GM12891 (cell line): ENCODE measurements at places on chromosomes 3 and 15.

- no peak for DNase-seq
Observed at GRCh38 chr15:86624261-86625036, 544.8 kb downstream of the AGBL1 start.

DNA sequence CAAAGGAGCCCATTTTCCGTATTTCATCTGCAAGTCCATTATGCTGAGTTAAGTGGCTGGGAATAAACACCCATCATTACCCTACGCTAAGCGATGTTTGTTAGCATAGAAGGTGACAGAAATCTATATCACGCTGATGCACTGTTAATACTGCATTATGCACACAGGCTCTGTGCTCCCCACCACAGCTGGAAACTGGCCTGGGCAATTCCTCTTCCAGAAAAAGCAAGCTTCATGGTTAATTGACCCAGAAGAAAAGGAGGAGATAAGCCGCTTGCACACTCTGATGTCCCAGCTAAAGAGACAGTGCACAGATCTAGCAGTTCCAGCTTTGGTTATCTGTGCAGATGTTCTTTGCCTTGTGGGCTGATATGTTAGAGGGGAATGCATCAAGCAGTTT is 232.6 kb downstream of the NTRK3 start:
- no peak for DNase-seq

- DNase-seq = no peak
Observed at GRCh38 chr3:17844236-17844635, 101.8 kb upstream of the TBC1D5 start.

GRCh38 chr15:95629503-95630168 is 700.9 kb upstream of the NR2F2 start:
- DNase-seq = no peak

- DNase-seq = no peak
Observed at GRCh38 chr3:126030455-126030854, 53.5 kb downstream of the SLC41A3 start.

GRCh38 chr3:16998236-16998923 is 113.6 kb downstream of the PLCL2 start:
- DNase-seq = no peak

DNA sequence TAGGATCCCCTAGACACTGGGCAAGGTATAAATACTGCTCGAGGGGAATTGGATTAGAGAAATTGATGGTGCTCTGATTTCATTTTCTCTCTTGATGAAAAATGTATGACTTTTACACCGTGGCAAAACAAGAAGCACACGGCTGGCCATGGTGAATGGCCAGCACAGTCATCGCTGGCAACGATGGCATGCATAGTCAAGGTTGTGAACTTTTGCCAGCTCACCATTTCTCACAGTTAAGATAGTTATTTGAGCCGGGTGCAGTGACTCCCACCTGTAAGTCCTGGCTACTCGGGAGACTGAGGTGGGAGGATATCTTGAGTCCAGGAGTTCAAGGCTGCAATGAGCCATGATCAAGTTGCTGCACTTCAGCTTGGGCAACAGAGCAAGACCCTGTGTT is 95.4 kb downstream of the HMG20A start:
- DNase-seq = no peak

DNA sequence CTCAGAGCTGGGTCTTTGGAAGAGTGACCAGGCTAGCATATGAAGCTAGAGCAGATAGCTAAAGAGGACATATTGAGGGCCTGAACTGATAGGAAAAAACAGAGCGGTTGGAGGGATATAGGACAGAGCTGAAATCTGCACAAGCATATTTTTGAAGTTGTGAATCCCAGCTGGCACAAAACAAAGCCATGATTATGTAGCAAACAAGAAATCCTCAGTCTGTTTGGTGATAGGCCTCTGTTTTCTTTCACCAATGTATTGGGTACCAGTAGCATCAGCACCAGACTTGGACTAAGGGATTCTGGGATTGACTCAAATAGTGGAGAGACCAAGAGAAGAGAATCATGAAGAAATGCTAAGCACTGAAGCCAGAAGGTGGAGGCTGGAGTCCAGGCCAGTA is 151.0 kb downstream of the FAM43A start:
- DNase-seq = no peak

- no peak for DNase-seq
Observed at GRCh38 chr3:181952221-181952620, 240.5 kb downstream of the SOX2 start.

GRCh38 chr15:35126236-35126635 is 41.1 kb upstream of the NANOGP8 start:
- no peak for DNase-seq

GRCh38 chr3:60053526-60054265 is 1003.9 kb upstream of the CFAP20DC start:
- no peak for DNase-seq

- DNase-seq = no peak
Observed at GRCh38 chr15:50302581-50302980, 37.1 kb upstream of the HDC start.

DNA sequence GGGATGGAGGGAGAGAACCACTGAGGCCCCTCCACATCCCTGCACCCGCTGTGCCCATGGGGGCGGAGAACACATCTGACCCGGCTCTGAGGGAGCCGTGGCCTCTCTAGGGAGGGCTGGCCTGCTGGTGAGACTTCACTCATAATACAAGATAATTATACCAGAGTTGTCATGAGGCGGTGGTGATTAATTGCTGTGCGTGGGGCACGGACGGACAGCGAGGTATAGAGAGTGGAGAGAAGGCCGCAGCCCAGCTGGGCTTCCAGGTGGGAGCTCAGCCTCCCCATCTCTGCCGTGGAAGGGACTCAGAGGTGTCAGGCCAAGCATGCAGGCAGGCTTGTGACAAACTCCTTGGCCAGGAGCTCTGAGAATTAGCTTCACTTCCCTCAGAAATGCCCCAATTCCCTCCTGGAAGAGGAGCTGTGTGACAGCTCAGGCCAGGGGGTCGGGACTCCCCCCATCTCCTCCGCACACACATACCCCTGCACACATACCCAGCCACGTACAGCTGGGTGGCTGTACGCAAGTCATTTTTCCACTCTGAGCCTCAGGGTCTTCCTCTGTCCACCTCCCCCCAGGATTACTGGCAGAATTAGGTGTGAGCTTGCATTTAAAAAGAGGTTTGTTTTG is 6.0 kb upstream of the GATA2 start:
- DNase-seq = no peak

DNA sequence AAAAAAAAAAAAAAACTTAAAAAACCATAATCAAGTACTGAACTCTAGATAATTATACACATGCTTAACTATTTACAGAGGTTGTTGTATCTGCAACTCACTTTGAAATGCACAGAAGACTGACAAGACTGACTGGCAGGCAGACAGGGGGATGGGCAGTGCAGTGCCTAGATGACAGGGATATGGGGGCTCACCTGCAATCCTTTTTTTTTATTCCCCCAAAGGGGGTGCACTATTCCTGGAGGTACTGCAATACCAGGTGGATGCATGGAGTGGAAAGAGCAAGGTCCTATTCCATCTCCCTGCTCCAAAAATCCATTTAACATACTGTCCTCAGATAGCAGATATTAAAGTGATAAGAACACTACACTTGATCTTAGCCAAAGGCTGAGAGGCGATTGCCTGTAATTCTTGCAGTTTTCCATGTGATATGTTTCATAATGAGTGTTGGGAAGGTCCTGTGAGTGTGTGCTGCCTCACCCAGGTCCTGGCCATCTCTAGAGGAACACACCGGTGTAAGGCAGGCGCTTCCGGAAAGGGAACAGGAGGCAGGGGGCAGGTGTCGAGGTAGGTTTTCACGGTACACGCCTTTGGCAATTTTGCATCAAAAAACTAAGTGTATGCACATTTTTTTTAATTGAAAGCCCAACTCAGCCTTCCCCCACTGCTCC is 22.7 kb downstream of the SEC61A1 start:
- no peak for DNase-seq

DNA sequence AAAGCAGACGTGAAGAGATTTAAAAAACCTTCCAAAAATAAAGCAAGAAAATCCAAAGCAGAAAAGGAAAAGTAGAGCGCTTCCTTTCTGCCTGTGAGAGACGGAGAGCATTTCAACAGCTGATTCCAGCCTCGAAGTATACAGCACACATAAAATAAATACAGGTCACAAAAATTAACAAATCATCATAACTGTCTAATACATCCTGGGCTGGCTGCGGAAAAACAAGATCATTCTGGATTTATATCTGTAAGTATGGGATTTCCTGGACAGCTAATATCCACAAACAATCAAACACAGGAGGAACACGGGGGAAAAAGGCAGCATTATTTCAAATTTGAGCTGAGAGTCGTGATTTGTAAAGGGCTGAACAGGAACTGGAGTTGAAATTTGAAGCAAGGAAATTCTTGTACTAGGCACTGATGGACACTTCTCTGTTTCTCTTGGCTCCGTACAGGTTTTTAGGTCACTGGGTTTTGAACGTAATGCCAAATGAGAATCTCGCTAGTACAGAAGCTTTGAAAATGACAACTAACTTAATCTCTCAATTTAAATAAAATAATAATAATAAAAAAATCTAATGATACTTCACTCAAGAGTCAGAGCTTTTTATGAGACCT is 577.7 kb downstream of the FOXP1 start:
- DNase-seq = no peak

GRCh38 chr3:170614214-170614966 is 28.5 kb upstream of the SLC7A14 start:
- DNase-seq = no peak

GRCh38 chr3:45969116-45969515 is 25.9 kb downstream of the CXCR6 start:
- no peak for DNase-seq

DNA sequence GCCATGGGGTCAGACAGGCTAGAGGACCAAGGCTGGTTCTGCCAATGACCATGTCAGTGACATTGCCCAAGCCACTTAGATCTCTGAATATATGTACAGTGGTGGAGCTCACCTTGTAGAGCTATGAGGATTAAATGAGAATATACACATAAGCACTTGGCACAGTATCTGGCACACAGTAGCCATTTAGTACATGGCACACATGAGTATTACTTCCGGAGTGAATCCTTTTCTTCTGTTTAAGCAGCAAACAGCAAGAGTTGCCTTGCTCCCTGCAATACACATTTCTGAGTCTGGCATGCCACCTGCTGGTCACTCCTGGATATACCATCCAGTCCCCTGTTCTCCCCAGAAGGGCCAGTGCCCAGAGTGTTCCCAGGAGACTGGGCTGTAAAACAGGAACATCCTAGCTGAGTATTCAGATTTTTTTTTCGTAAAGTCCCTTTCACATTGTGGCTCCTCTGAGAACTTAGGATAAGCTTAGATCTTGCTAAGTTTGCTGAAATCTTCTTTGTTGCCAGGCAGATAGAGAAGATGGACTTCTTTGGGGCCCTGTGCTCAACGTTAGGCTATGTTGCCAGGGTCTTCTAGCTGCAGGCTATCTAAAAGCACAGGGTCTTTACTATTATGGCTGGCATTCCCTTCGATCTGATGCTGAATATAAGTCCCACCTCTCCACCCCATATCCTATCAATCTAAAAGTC is 203.4 kb downstream of the ADAMTS9 start:
- DNase-seq = peak; percentile 40

- DNase-seq = no peak
Observed at GRCh38 chr3:5126586-5126985, 4.5 kb downstream of the ARL8B start.

- DNase-seq = no peak
Observed at GRCh38 chr3:37256447-37256846, 82.1 kb upstream of the LRRFIP2 start.

- no peak for DNase-seq
Observed at GRCh38 chr3:48762816-48763215, 45.8 kb upstream of the IP6K2 start.

GRCh38 chr3:75224412-75224811 is 439.7 kb upstream of the FRG2C start:
- no peak for DNase-seq

DNA sequence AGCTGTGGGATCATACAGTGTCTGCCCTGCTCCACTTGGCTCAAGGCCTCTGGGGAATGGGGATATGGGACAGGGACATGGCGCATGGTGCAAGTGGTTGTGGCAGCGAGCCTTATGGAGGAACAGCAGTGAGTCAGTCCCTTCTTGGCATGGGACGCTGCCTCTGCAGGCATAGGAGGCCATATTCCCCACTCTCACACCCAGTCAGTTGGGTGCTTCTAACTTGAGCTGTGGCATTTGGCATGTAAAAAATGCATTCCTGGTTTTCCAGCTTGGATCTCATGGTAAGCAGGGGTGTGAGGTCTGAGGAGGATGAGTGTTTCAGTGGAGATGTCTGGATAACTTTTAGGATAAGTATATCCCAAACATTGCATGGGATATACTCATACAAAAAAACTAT is 31.6 kb upstream of the UBE2Q2 start:
- DNase-seq = no peak

DNA sequence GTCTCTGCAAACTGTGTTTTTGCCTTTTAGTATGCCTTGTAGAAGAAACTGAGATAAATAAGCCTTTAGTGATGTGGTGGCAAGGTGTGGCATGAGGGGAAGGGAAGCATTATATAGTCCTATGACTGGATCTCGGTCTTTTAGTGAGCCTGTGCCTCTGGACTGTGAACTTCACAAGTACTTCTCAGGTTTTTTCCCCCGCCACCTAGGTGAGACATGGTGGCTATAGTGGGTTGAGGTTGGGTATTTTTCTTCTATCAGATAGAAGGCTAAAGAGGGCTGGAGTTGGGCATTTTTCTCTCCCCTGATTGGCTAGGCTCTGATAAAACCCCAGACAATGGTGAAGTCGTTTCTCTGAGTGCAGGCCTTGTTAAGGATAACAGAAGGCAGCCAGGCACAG is 38.7 kb upstream of the ZFAND6 start:
- DNase-seq = no peak

DNA sequence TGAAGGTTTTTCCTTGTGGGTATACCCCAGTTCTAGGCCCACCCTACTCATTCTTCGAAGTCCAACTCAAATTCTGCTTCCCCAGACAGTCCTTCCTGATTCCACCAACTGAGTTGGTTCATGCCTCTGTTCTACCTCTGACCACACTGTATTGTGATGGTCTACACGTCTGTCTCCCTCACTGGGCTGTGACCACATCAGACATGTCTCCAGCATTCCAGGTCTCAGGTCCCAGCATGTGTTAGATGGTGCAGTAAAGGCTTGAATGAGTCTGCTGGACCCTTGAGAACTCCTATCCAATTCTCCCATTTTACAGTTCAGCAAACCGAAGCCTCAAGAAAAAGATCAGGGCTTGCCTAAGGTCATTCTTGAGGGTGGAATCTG is 2.8 kb upstream of the ATP2B2 start:
- DNase-seq = no peak

GRCh38 chr3:59286791-59287531 is 237.1 kb upstream of the CFAP20DC start:
- no peak for DNase-seq

- no peak for DNase-seq
Observed at GRCh38 chr15:63444611-63445010, 59.8 kb upstream of the USP3 start.

GRCh38 chr3:134029734-134030378 is at the start of gene SLCO2A1:
SLCO2A1 (minus strand) TSS chr3:134029925; CDS start chr3:134029802, 123 bp downstream.
- peak; percentile 32 for DNase-seq

- no peak for DNase-seq
Observed at GRCh38 chr3:159941038-159942000, 47.3 kb upstream of the IL12A start.

DNA sequence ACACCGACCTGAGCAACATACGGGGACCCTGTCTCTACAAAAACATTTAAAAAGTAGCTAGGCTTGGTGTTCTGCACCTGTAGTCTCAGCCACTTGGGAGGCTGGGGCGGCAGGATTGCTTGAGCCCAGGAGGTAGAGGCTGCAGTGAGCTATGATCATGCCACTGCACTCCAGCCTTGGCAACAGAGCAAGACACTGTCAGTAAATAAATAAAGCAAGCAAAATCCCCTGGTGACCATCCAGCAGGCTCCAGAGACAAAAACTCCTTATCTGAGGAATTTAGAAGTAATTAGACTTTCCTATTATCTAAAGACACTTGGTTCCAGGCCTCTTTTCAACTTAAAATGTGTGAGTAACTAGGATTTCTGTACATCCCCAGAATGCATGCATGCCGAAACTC is 29.5 kb upstream of the ZNF774 start:
- no peak for DNase-seq
